Trophoblast cell (in vitro differentiated cells and primary cell): ENCODE measurements at places on chromosomes 16 and 17.

DNA sequence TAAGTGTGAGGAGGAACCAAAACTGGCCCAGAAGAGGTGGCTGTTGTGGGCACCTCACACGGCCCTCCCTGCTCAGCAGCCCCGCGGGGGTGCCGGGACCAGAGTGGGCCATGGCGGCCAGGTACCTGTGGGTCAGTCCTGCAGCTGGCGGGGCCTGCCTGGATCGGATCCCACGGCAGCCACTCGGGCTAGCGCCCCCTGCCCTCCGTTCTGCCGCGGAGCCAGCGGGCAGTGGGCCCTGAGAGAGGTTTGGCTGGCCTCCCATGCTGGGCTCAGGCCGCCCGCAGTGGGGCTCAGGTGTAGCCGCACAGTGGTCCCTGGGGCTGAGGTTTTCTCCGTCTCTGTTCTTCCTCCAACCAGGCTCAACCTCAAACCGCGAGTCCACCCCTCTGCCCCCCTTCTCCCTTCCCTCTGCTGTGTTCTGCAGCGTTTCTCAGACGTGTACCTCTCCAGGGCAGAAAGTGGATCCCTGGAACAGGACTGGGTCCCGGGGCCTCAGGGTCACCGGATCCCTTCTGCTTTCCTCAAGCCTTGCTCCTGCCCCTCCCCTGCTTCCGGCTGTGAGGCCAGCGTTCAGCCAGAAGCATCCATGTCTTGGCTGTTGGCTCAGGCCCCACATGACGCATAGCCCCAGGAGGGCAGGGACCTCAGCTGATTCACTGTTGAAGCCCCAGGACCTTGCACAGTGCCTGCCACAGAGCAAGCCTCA lies 28.6 kb upstream of the ITGA3 start:
- DNase-seq = no peak
- H3K27ac ChIP-seq = peak overlapping the region; percentile 54
- H3K27me3 ChIP-seq = no peaks in the 10 kb centered on the region
- peaks cover 26% of the 10 kb centered on the region for H3K4me1 ChIP-seq
- H3K4me3 ChIP-seq = no peak overlapping the region

DNA sequence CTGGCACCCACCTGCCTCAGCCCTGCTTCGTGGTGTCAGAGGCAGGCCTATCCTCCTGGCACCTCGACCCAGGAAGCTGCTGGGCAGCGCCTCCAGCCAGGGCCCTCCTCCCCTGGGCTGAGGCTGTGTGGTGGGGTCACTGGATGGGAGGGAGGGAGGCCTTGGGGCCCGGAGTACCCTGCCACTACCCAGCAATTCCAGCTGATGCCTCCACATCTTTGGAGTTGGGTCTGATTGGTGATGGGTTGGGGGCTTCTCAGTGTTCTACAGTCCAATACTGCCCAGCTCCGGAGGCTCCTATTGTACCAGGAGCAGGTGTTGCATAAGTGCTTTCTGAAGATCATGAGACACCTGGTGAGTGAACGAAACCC lies 48.0 kb downstream of the USP22 start:
- no peak overlapping the region for H3K27ac ChIP-seq
- H3K4me1 ChIP-seq = peaks cover 5% of the 10 kb centered on the region
- no peaks in the 10 kb centered on the region for H3K27me3 ChIP-seq
- peaks cover 12% of the 10 kb centered on the region for H3K36me3 ChIP-seq
- no peak for DNase-seq

DNA sequence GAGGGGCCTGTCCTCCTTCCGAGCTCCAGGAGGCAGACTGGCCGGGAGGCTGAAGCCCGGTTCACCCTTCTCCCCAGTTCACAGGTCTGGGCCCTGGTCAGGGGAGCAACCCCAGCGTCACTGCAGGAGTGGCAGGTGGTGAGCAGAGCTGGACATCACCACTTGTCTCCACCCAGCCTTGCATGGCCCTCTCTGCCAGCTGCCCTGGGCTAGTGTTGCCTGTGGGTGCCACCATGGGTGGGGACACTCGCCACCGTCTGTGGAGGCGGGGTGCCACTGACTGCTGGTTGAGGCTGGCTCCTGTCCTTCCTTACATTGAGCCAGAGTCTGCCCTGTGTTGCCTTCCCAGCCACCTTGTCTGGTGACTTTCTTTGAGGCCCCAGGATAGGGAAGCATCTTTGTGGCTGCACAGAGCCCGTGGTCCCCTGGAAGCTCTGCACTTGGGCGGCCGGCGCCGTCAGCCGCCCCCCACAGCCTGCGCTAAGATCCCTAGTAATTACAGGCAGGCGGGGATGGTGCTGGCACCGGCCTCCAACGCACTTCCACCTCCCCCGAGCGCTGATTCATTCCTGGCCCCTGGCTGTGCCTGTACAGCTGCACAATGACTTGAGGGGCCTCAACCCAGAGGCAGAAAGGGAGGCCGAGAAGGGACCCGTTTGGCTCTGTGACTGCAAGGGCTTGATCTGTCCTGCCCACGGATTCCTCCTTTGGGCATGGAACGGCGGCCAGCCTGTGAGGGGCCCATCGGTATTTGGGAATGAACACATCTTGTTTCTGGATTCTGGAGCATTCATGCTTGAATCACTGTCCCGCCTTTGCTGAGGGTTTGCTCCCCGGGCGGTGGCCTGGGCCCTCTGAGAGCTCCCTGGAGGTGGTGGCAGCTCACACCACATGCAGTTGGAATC lies 5.2 kb downstream of the BAIAP2 start:
- no peaks in the 10 kb centered on the region for H3K27me3 ChIP-seq
- H3K4me3 ChIP-seq = peak overlapping the region; percentile 2
- peak overlapping the region; percentile 13 for H3K27ac ChIP-seq

GRCh38 chr16:11551842-11552241 lies 34.9 kb downstream of the LITAF start:
- DNase-seq = no peak
- no peaks in the 10 kb centered on the region for H3K27me3 ChIP-seq
- H3K4me3 ChIP-seq = no peak overlapping the region
- H3K27ac ChIP-seq = no peak overlapping the region
- no peaks in the 10 kb centered on the region for H3K4me1 ChIP-seq

GRCh38 chr16:85586380-85587104 lies 26.6 kb upstream of the GSE1 start:
- peaks cover 2% of the 10 kb centered on the region for H3K36me3 ChIP-seq
- no peak for DNase-seq
- peaks cover 12% of the 10 kb centered on the region for H3K4me1 ChIP-seq
- H3K27me3 ChIP-seq = no peaks in the 10 kb centered on the region
- H3K4me3 ChIP-seq = no peak overlapping the region
- H3K27ac ChIP-seq = no peak overlapping the region

- no peak overlapping the region for H3K27ac ChIP-seq
- H3K27me3 ChIP-seq = no peaks in the 10 kb centered on the region
- no peak overlapping the region for H3K4me3 ChIP-seq
- no peaks in the 10 kb centered on the region for H3K4me1 ChIP-seq
Observed at GRCh38 chr17:27633312-27634025, 2.5 kb downstream of the LGALS9 start.

DNA sequence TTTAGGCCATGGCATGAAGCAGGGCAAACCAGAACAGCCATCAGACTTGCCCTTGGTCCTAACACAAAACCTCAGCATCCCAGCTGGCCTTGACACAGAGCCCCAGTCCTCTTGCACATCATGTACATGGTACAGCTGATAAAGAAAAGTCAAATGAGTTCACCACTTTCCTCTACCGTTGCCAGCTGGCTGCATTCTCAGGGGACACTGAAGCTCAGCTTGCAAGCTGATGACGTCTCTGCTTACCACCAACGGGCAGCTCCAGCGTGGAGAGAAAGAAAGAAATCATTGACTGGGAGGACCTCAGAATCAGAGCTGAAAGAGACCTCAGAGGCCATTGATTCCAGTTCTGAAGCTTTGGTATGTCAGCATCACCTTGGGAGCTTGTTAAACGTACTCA lies 80.7 kb upstream of the CES5A start:
- H3K36me3 ChIP-seq = no peaks in the 10 kb centered on the region
- H3K4me3 ChIP-seq = no peak overlapping the region
- no peak overlapping the region for H3K27ac ChIP-seq
- DNase-seq = no peak
- H3K4me1 ChIP-seq = peaks cover 2% of the 10 kb centered on the region

DNA sequence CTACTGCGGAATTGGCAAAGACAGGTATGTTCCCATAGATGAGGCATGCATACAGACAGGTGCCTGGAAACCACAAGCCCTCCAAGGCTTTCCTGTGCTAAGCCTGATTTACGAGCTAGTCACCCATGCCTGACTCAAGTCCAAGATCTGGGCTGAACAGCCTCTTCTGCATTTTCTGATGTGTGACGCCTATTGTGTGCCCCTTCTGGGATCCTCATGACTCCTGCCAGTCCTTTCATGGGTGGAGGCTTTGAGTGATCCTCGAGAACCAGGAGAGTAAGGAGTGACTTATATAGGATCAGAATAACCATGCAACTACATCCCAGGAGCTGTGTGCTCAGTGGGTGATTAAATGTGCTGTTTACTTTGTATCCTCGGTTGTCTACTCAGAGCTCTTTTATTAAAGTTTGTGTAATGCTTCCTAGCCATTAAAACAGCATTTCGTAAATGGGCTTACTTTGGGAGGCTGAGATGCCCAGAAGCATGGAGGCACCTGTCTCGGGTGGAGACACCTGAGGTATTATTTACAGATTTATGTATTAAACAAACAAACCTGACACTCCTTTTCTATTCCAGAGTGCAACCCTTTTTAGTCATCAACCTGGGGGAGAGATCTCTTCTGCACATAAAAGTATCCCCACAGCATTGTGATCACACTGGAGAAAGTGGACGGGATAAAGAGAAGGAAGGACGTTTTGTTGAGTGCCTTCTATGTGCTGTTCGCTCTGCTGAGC lies 373.0 kb upstream of the DYNLRB2 start:
- no peak for DNase-seq
- H3K4me1 ChIP-seq = no peaks in the 10 kb centered on the region
- no peak overlapping the region for H3K4me3 ChIP-seq
- no peaks in the 10 kb centered on the region for H3K27me3 ChIP-seq
- H3K36me3 ChIP-seq = no peaks in the 10 kb centered on the region

DNA sequence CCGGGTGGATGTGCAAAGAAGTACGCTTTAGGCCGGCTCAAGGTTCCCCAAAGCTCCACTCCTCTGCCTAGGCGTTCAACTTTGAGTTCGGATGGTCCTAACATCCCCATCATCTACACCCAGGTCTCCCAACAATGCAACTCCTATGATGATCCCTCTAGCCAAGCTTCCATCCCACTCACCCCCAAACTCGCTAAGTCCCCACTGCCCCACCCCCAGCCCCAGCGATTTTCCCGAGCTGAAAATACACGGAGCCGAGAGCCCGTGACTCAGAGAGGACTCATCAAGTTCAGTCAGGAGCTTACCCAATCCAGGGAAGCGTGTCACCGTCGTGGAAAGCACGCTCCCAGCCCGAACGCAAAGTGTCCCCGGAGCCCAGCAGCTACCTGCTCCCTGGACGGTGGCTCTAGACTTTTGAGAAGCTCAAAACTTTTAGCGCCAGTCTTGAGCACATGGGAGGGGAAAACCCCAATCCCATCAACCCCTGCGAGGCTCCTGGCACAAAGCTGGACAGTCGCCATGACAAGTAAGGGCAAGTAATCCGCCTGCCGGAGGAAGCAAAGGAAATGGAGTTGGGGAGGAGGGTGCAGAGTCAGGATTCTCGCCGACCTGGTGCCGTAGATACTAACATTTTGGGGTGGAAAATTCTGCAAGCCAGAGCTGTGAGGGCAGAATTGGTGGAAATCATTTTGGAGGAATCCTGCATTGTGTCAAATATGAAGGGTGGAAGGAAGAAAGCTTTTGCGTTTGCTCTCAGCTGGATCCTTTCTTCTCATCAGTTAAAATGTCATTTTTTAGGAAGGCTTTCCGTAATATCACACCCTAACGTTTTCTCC lies at the start of gene TP53:
Gene TP53 (minus strand): TSS at position 419 of the 836 bp plus-strand sequence. CDS start 10,896 bp downstream, outside the sequence.
- peak; percentile 96 for DNase-seq
- peaks cover 2% of the 10 kb centered on the region for H3K36me3 ChIP-seq
- peak within 1 kb of the TSS; percentile 90 for H3K4me3 ChIP-seq
- H3K4me1 ChIP-seq = peaks cover 12% of the 10 kb centered on the region

DNA sequence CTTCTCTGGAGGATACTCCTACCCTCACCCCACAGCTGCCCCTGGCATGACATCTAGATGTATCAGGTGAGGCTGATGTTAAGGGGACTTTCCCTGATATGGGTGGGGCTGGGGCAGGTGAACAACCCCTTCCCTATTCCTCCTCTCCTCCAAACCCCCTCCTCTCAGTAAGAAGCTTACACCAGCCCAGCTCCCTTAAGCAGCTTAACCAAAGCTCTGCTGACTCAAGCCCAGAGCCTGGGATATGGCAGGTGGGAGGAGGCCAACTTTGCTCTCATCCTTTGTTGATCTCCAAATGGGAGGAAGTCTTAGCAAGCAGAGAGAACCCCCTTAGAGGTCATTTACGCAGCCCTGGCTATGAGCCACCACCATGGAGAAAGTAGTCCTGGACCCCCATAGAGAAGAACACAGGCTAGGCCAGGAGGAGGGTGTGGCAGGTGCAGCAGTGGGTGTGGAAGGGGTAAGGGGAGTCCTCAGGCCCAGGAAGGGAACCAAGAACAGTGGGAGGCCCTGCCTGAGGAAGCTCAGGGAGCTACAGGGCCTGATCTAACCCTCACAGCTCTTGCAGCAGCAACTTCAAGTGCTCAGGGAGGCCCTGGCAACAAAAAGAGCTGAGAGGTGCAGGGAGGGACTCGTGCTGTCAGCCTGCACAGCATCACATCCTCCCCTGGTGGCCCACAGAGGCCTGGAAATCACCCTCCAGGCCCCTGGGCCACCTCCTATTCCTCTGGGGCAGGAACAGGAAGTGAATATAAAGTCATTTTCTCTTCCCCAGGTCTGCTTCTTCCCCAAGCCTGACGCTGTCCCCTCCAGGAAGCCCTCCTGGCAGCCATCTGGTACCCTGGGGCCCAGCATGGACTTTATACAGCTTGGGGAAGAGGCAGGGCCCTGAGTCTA lies 2.9 kb downstream of the UNC119 start:
- no peak overlapping the region for H3K4me3 ChIP-seq
- H3K27ac ChIP-seq = no peak overlapping the region
- H3K27me3 ChIP-seq = no peaks in the 10 kb centered on the region
- H3K4me1 ChIP-seq = peaks cover 8% of the 10 kb centered on the region
- H3K36me3 ChIP-seq = peaks cover 20% of the 10 kb centered on the region

GRCh38 chr16:11681556-11681955 lies 13.3 kb downstream of the SNN start:
- H3K27me3 ChIP-seq = no peaks in the 10 kb centered on the region
- no peak for DNase-seq
- H3K4me1 ChIP-seq = peaks cover 9% of the 10 kb centered on the region
- no peak overlapping the region for H3K4me3 ChIP-seq

DNA sequence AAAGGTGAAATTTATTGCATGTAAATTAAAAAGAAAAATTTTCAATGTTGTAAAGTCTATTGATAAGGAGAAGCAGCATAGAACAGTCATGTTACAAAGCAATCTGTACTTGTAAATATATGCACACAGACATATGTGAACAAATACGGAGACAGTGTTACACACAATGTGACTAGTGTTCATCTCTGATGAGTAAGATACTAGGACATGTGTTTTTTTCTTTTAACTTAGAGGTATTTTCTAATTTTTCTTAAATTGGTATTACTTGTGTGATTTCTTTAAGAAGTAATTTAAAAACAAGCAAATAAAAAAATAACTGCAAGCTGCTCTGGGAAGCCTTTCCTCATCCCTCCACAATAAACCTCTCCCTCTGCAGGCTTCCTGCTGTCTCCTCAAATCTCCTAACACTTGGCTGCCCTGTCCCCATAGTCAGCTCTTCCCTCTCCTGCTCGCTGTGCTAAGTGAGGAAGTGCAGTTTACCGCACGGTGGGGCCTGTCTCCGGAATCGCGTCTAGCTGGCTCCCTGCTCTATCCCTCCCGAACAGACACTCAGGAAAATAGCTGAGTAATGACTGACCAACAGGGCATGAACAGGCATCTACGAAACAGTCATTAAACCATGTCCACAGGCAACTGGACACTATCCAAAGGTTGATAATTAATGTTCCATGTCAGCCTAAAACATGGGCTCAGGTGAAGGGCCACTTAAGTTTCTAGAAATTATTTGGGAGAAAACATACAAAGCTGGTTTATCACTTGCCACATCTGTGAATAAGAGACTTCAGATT lies 35.9 kb downstream of the CMTM4 start:
- no peaks in the 10 kb centered on the region for H3K4me1 ChIP-seq
- no peaks in the 10 kb centered on the region for H3K36me3 ChIP-seq
- peak; percentile 81 for DNase-seq
- no peaks in the 10 kb centered on the region for H3K27me3 ChIP-seq
- peak overlapping the region; percentile 32 for H3K27ac ChIP-seq
